ENCODE measurements at places on chromosomes 11 and 22.

DNA sequence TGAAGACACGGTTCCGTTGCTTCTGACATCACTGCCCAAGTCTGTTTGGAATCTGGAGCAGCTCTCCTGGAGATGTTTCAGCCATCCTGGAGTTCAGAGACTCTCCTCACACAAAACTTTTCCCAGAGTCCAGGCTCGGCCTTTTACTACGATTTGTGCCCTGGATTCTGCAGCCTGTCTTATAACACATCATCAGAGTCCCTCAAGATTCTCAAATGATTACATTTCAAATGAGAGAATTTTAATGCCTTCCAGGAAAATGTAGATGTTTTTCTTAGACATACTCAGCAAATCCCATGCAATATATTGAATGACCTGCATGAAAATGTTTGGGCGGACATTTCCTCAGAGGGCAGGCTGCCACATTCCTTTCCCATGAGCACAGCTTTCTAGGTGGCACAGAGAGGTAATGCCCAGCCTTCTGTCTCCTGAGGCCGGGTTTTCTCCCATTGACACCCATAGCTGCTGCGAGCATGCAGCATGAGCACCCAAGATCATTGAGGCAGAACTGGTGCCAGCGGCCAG lies 129.1 kb downstream of the SNX19 start:
- DNase-seq, result no peak

- peak; percentile 76 for DNase-seq
Measured at GRCh38 chr11:75946531-75947530, 131.8 kb downstream of the UVRAG start.

- DNase-seq, result no peak
Measured at GRCh38 chr11:61417670-61418069, 12.1 kb downstream of the CPSF7 start.

GRCh38 chr11:35515224-35515623 lies 10.2 kb downstream of the PAMR1 start:
- DNase-seq, result no peak

- DNase-seq, result no peak
Measured at GRCh38 chr22:24094966-24095365, 83.9 kb downstream of the CABIN1 start.

GRCh38 chr22:16810188-16810802 lies 14.9 kb downstream of the XKR3 start:
- DNase-seq, result no peak

GRCh38 chr11:2799881-2800654 lies 85.5 kb downstream of the CDKN1C start:
- peak; percentile 51 for DNase-seq

DNA sequence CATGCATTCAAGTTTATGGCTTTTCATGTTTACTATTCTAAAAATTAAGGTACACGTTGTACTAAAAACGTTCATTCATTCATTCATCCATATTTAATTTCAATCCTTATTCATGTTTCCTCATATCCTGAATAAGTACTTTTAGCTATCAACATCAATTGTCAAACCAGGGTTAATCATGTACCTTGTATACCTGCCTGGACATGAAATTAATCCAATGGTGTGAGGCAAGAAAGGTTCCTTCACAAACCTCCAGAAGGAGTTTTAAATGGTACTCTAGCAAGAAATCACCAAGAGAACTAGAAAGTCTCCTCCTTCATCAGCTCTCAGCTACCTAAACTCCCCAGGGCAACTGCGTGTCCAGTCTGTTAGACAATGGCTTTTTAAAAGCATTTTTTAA lies 33.4 kb downstream of the TMEM123 start:
- DNase-seq, result no peak

GRCh38 chr22:41966607-41967240 lies 2.5 kb upstream of the SEPTIN3 start:
- DNase-seq, result peak; percentile 76

DNA sequence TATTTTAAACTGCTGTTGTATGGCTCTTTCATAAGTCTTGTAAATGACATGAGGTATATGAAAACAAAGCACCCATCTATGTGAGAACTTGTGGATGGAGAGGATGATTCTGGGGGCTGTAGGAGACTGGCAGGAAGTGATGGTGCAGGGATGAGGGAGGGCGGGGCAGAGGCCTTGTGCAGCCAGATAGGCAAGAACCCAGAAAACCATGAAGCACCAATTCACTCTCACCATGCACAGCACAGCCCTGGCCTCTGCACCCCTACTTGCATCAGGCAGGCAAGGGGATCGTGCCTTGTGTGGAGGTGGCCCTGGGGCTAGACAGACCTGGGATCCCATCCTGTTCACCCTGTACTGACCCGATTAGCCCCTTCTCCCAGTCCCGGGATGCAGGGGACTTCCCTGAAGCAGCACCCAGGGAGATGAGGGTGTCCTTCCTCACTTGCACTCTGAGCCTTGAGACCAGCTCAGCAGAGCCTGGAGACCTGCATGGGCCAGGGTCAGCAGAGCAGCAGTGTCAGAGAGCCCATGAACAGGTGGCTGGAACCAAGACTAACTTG lies 85.5 kb downstream of the MORC2 start:
- DNase-seq, result no peak

DNA sequence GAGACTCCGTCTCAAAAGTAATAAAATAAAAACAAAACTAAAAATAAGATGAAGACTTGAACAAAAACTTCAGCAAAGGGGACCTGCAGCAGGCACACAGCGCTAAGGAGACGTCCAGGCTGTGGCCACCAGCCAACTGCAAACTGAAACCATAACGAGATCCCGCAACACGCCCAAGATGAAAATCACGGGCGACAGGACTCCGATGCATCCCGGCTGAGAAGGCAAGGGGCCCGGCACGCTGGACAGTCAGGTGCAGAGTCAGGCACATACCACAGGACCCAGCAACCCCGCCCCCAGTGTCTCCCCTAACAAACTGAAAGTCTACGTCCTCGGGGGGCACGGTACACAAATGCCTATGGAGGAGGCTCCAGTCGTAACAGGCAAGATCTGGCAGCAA lies 9.2 kb downstream of the HRAS start:
- DNase-seq, result no peak

- no peak for DNase-seq
Measured at GRCh38 chr11:83122050-83122449, 34.9 kb upstream of the PCF11 start.

DNA sequence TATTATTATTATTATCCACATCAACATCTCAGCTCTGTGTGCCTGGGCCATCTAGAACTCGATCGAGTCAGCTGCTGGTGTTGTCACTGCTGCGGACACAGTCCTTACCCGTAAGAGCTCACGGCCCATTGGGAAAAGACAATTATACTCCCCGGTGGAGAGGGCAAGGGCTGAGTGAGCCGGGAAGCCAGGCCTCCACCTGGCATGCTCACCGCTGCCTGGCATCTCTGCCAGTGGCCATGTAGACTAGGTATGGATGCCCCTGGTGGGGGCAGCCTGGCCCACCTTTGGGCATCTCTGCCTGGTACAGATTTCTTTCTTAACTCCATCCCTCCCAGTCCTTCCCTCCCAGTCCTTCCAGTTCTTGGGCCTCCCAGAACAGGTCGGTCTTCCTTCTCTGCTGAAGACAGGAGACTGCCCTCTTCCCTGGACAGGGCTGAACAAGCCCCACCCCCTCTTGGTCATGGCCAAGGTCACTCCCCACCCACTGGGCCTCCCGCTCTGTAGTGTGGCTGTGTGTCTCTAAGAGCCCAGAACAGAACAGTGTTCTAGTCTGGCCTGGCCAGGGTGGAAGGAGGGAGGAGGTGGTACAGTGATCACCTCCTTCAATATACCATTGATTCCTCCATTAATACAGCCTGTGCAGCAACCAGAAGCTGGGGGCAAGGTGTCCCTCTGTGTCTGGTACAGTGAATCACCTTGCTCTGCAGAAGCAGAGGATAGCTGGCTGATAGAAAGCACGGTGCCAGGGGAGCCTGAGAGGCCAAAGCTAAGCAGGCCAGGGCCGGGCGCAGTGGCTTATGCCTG lies 57.7 kb downstream of the FLRT1 start:
- DNase-seq, result peak; percentile 80

- no peak for DNase-seq
Measured at GRCh38 chr11:69241844-69242243, 52.1 kb upstream of the MYEOV start.

DNA sequence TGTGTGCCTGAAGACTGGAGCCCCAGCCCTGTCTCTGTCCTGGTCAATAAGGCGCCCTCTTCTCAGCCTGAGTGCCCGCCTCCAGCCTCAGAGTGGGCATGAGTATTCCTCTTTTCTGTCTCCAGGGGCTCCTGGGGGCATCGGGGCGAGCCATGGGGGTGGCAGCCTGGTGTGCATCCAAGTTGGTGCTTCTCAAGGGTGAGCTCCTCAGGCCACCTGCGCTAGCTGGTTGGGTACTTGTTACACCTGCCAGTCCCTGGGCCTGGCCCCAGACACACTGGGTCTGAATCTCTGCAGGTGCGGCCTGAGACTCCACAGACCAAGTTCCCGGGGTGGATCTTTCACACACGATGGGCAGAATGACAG lies 168.6 kb upstream of the B3GAT1 start:
- no peak for DNase-seq

DNA sequence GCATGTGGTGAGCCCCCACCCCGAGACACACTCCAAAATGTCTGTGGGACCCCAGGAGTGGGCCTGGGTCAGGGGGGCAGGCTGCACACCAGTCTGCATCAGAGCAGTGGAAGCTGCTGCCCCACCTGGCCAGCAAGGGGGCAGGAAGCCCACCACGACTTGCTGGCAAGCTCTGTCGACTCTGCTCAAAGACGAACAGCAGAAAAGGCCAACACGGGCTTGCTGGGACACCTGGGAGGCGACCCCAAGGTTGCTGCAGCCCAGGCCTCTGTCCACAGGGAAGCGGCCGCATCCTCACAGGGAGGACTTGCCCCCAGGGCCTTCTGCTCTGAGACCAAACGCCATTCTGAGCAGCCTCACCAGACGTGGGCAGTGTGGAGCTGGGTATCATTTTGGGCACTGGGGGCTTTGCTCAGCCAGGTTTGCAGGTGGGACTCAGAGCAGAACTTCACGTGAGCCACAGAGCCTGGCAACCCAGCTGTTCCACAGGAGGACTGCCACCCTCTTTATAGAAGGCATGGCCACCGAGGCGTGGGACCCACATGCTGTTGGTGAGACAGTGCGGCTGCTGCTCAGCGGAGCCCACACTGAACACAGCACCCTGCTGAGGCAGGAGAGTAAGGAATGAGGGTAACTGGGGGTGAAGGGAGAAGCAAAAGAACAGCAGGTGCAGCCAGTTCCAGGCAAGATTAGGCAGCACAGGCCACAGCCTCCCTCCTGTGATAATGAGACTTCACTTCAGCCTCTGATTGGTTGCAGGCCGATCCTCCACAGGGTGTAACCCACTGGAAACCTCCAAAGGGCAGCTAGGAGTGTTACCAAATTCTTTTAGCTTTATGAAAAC lies 11.0 kb downstream of the IL17REL start:
- peak; percentile 90 for DNase-seq

- DNase-seq, result no peak
Measured at GRCh38 chr11:88066090-88066489, 109.2 kb downstream of the RAB38 start.

DNA sequence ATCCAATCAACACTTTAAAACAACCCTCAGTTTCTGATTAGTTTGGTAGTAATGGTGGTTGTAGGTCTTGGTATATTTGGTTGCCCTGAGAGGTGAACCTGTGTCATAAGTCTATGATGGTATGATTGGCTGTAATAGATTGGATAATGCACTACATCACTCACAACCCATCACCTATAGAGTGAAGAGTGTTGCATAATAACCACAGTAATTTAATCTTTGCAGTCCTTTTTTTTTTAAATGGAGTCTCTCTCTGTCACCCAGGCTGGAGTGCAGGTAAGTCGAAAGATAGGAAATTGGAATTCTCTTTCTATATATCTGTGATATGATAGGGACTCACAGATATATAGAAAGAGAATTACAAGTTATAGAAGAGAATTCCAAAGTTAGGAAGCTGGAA lies 133.4 kb upstream of the PGR start:
- no peak for DNase-seq

DNA sequence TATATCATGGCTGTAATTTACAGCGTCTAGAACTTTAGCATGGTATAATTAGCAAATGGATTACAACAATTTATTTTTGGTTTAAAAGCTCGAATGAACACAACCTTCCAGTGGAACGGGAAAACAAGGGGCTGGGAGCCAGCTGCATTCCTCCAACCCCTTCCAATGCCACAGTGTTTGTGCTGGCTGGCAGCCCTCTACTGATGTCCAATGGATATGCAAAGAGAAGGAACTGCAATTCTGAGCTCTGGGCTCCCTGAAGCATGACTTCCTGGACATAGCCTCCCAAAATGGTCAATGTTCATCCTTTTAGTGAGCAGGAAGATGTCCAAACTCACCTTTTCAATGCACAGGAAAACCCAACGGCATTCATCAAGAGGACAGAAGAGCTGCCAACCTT lies 288.3 kb downstream of the TENM4 start:
- DNase-seq, result no peak

GRCh38 chr22:49749885-49750510 lies 77.7 kb downstream of the BRD1 start:
- no peak for DNase-seq

- no peak for DNase-seq
Measured at GRCh38 chr11:3947061-3947460, 91.6 kb downstream of the STIM1 start.

DNA sequence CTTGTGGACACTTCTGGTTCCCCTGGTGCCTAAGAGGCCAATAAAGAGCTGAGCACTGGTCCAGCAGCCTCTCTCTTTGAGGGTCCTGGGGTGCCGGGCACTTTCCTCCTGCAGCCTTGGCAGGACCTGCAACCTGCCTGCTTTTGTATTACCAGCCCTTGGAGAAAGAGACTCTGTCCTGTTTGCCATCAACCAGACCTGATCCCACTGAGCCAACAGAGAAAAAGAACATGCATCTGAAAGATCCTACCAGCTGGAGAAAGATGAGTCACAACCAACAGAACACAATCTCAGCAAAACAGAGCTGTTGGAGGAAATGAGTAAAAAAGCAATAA lies 321.0 kb downstream of the DDX10 start:
- DNase-seq, result no peak

DNA sequence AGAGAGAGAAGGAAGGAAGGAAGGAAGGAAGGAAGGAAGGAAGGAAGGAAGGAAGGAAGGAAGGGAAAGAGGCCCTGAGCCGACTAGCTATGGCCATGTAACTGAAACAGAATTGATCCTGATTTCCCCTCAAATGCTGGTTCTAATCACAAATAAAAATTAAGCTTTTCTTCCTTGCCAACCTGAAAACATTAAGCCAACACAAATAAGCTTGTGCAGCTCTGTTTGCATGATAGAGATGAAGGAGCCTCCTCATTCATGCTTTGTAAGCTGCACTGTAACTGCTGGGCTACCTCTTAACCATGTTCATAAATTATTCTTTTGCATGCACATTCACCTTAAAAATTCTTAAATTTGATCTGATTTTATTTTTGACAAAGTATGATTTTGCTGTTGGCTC lies 27.7 kb upstream of the APOL5 start:
- DNase-seq, result peak; percentile 29
